ENCODE measurements at places on chromosomes 3 and 15.

- DNase-seq: no peak
These were observed 135.2 kb downstream of the TP63 start for GRCh38 chr3:189766416-189766815.

GRCh38 chr3:124699686-124700396 lies 30.4 kb upstream of the UMPS start:
- DNase-seq: no peak

DNA sequence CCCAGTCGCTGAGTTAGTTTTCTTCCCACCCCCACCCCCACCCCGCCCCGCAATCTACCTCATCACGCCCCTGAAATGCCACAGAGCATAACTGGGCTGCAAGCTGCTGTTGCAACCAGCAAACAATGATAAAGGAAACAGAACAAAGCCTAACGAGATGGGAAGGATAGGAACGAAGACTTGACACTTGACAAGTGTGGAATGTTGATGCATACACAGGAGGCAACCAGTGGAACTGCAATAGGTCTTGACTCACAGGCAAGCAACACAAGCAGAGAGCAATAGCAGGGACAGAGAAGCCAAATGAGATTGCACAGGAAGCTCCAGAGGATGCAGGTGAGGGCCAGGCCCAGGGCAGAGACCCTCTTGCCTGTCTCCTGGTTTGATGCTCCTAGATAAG lies 225.9 kb downstream of the IGSF11 start:
- DNase-seq: no peak

GRCh38 chr3:66039590-66039887 lies 821 bp upstream of the MAGI1 start:
- no peak for DNase-seq

GRCh38 chr15:60933900-60934885 lies 294.9 kb downstream of the RORA start:
- no peak for DNase-seq

- DNase-seq: no peak
These were observed 16.5 kb downstream of the GORASP1 start for GRCh38 chr3:39090922-39091321.
